ENCODE measurements at places on chromosomes 4 and X.
A peak's percentile ranks its signal among the peaks of the same experiment; 100 is the strongest.

GRCh38 chrX:137896123-137896522, 330.2 kb downstream of the ZIC3 start:
- no peak for DNase-seq

GRCh38 chr4:28391877-28392276, 1531.2 kb downstream of the STIM2 start:
- DNase-seq, result no peak

- no peak for DNase-seq
Measured at GRCh38 chr4:11165052-11165451, 263.6 kb downstream of the HS3ST1 start.

DNA sequence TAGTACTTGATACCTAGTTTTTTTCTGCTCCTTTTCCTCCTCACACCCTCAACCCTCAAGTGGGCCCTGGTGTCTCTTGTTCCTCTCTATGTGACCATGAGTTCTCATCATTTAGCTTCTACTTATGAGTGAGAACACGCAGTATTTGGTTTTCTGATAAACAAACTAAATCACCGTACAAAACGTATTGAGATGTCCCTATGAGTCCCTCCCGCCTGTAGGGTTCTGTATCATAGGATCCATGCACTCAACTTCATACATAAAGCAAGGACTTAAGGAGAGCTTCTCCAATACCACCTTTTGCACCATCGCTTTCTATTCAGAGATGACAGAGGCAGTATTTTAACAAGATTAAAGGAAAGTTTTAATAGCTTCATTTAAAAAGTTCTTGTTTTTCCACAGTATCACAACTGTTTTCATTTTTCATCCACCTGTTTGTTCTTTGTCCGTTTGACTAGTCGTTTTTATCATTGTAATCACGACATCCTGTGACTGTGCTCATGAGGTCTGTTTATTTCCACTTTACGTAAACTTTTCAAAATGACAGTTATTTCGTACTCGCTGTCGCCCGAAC, 457 bp upstream of the RAB9A start:
- no peak for DNase-seq

GRCh38 chrX:2654436-2655340, 36.4 kb upstream of the CD99 start:
- no peak for DNase-seq

DNA sequence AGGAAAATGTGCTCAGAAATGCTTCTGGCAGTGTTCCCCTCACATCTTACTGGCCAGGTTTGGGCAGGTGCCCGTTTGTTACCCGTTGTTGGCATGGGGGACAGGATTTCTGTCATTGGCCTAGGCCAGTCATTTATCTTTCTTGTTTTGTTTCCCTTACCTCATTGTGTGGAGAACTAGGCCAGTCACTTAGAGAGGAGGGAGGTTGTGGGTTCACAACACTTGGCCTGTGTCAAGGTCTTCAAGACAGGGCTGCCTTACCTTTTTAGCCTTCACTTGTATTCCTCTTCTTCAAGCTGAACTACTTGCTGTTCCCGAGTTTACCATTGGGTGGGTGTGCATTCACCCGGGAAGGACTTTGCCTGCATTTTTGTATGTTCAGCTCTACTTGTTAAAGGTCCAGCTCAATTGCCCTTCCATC, 17.7 kb downstream of the SNX25 start:
- no peak for DNase-seq

GRCh38 chr4:146649232-146649631, 10.5 kb downstream of the POU4F2 start:
- no peak for DNase-seq

GRCh38 chr4:14233126-14233525, 605.6 kb upstream of the BOD1L1 start:
- DNase-seq, result no peak

DNA sequence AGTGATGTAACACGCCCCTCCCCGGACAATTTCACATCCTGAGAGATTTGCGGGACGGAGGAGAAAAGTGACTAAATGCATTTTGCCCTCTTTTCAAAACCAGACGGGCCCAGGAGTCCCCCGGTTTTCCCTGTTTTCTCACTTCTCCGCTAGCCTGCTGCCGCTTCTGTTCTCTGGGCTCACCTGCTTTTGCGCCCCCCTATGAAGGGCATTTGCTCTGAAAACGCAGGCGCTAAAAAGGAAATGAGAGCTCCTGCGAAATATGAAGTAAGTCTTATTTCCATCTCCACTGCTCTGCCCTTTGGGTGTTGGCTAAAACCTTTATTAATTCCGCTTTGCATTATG, 613 bp upstream of the TMEM47 start:
- DNase-seq, result no peak

DNA sequence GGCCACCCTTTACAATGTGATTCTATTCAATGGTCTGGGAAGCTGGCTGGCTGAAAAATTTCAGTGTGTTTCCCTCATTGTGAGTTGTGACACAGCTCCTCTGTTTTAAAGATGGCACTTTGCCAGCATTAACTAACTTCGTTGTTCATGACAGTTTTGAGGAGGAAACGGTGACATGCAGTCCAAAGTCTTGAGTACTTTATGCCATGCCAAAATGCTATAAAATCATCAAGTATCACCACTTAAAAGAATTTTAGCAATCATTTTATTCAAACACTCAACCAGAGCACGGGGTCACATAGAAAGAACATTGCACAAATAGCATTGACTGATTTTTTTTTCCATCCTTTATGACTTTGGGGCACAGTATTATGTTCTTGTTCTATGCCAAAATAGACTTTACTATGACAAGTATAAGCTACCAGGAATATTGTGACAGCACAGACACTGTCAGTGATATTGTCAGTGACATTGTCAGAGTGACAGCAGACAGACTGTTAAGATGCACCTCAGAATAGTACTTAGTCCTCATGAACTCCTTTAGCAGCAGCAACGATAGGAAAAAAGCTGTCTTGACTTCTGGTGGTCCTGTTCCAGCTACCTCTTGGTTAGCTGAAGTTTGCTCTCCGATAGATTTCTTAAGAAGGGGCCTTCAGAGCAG, 46.7 kb downstream of the CXCL13 start:
- no peak for DNase-seq

GRCh38 chr4:18981234-18981615, 959.7 kb upstream of the LCORL start:
- DNase-seq, result no peak

- DNase-seq, result no peak
Measured at GRCh38 chr4:36509845-36510244, 228.4 kb downstream of the DTHD1 start.

- no peak for DNase-seq
Measured at GRCh38 chr4:79869597-79870237, 203.3 kb downstream of the ANTXR2 start.

GRCh38 chrX:153644356-153645125, 2.5 kb upstream of the DUSP9 start:
- DNase-seq, result peak; percentile 7

DNA sequence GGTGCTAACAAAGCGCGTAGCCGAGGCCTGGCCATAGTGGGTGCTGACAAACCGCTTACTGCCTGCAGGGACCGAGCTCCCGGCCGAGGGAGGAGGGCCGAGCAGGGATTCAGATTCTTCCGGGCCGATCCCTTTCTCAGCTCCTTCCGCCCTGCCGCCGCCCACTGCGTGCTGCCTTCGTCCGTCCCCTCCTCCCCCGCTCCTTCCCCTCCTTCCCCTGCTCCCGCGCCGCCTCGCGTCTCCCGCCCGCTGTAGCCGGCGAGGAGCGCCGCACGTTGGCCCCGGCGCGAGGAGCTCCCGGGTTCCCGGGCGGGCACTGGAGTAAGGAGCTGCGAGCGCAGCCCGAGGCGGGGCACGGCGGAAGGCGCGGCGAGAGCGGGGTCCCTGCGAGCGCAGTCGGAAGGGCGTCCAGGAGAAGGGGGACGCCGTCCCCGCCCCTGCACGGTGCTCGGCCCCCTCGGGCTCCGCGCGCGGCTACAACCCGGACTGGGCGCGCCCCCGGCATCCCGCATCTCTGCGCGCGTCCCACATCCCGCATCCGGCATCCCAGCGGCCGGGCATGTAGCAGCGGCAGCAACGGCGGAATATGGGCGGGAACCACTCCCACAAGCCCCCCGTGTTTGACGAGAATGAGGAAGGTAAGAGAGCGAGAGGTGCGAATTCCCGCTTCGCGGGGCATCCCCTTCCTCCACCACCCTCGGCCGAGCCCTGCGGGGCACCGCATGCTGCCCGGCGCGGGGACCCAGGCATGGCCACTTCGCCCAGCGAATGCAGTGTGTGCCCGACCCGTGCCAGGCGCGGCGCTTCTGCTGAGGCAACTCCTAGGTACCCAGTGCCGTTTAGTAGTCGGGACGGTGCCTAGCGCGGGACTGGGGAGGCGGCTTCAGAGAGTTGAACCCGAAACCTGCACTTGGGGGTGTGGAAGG, at the start of gene STK32B:
TSS of gene STK32B (plus strand) at position 203 of the 926 bp plus-strand sequence.
- DNase-seq, result peak; percentile 93

GRCh38 chr4:21415728-21416127, 532.8 kb downstream of the KCNIP4 start:
- no peak for DNase-seq

GRCh38 chr4:102722740-102723139, 38.0 kb downstream of the MANBA start:
- no peak for DNase-seq

- no peak for DNase-seq
Measured at GRCh38 chr4:148375584-148375983, 66.6 kb downstream of the NR3C2 start.
